ENCODE measurements at places on chromosomes 7 and 10.

GRCh38 chr10:126734015-126734414 is 63.5 kb upstream of the C10orf90 start:
- peak; percentile 7 for DNase-seq

- no peak for DNase-seq
These were observed 130.9 kb downstream of the MAD1L1 start for GRCh38 chr7:2101630-2102374.

- peak; percentile 13 for DNase-seq
These were observed 295.3 kb upstream of the KLF6 start for GRCh38 chr10:4080225-4080805.

DNA sequence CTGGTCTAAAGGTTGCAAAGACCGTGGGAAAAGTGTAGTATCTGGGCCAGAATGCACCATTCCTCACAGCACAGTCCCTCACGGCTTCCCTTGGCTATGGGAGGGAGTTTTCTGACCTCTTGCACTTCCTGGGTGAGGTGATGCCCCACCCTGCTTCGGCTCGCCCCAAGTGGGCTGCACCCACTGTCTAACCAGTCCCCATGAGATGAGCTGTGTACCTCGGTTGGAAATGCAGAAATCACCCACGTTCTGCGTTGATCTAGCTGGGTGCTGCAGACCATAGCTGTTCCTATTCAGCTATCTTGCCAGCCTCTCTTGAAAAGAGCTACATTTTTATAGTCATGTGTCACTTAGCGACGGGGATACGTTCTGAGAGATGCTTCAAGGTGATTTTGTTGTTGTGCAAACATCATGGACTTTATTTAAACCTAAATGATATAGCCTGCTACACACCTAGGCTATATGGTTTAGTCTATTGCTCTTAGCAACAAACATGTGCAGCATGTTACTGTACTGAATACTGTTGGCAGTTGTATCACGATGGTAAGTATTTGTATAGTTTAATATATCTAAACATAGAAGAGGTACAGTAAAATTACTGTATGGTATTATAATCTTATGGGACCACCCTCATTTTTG is 120.0 kb downstream of the PPP1R9A start:
- DNase-seq, result no peak

DNA sequence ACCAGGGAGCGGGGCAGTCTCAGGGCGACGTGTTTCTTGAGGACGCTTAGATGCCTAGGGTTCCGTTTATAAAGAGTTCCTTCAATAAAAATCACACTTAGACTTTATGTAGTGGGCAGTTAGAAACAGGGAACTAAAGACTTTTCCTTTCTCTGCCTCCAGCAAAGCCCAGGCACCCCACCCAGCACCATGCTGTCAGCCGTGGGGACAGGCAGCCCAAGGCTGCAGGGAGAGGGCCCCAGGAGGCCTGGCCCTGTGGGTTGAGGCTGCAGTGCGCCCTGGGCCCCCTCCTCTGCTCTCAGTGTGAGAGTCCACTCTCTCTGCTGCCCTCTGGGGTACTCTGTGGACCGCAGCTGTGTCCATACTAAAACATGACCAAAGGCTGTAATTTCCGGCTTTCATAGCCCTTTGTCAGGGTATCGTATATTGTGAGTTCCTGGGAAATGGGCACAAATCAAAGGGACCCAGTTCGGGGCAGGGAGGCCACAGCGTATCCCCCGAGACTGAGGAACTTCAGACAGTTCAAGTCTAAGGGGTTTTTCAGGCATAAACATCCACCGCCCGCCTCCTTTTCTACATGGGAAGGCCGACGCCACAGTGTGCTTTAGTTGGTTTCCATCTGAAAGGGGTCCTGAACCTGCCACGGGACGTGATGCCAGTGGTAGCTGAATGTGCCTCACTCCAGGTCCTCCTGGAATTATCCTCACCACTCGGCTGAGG is 59.7 kb downstream of the DNAJB6 start:
- DNase-seq, result no peak

GRCh38 chr7:134378562-134378961 is 61.8 kb upstream of the SLC35B4 start:
- no peak for DNase-seq

GRCh38 chr10:70255329-70256299 is 22.4 kb upstream of the PPA1 start:
- DNase-seq, result peak; percentile 68

DNA sequence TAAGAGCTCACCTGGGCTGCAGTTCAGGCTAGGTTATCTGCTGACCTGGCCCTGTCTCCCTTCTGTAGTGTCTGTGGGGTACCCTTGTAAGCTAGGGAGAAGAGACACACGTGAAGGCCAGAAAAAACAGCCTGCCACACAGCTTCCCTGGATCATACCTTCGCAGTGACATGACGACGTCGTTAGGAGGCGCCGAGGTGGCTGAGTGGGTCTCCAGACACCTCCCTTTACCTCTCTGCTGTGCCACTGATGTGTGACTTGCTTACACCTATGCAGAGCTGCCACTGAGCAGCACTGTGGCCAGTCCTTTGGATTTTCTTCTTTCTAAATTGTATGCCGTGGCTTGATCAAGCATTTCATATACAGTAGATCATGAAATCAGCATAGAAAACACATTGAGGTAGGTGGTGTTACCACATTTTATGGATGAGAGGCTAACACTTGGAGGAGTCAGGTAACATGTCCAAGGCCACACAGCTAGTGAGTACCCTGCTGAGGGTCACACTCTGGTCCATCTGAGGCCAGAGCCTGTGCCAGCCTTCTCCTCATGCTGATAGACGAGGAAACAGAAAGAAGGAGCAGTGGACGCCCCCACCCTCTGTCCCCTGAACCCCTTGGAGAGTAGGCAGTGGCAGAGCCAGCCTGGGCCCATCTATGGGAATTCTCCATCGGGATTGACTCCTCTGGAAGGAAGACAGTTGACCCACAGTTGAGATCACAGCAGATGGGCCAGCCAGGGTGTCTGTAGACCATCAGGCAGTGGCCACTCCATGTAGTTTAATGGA is 23.1 kb downstream of the HTRA1 start:
- no peak for DNase-seq

GRCh38 chr7:127644484-127644883 is 7.5 kb upstream of the SND1 start:
- no peak for DNase-seq

- DNase-seq, result peak; percentile 8
These were observed 186.1 kb upstream of the KAT6B start for GRCh38 chr10:74640134-74640921.

DNA sequence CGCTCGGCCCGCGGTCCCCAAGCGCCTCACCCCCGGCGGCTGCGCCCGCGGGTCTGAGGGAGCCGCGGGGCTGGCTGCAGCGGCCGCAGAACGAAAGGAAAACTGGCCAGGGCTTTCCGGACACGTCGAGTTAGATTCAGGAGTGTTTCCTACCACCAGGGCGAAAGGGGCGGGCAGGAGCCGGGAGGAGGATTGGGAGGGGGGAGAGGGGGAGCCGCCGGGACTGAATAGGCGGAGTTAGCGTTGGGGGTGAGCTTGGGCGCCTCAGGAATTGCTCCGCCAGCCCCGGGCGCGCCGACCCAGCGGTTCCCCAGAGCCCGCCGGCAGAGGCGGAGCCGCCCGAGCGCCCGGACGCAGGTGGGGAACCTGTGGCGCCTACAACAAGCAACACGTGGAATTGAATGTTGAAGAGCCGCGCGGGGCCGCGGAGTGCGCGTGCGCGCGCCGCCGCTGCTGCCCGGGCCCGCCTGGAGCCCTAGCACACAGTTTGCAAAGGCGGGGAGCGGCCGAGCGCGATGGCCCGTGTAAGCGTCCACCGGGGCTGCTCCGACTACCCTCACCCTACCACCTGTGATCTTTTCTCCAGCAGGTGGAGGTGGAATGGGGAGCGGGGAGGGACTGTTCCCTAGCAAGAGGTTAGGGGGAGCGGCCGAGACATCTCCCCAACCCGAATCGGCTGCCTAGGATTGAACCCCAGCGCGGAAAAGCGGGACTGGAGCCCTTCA is at the start of gene CADPS2:
CADPS2 (minus strand) TSS at position 104 of the 725 bp plus-strand sequence. CDS start 123 bp downstream, outside the sequence.
- DNase-seq, result peak; percentile 87

- no peak for DNase-seq
These were observed 1.6 kb upstream of the CADPS2 start for GRCh38 chr7:122887848-122888247.

DNA sequence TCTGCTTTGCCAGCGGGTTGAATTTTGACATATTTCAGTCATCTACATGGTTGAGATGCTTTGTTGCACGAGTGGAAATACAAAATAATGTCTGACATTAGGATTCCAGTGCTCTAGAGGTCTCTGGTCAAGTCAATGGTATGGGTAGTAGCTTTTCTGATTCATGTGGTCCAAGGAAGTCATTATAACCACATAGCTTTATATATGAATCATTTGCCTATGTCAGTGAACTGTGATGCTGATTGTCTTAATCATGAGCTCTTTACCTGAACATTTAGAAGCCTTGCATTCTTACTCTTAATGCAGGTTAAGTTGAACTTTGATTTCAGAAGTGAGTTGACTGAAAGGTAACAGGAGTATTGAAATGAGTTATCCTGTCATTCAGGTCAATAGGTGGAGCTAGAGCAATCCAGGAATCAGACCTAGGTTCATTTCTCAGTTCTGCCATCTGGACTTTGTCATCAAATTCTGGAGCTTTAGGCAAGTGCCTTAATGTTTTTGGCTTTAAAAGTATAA is 3.3 kb downstream of the MAPK8 start:
- DNase-seq, result peak; percentile 46

- DNase-seq, result peak; percentile 23
These were observed 39.7 kb upstream of the TEX47 start for GRCh38 chr7:88835147-88835728.

DNA sequence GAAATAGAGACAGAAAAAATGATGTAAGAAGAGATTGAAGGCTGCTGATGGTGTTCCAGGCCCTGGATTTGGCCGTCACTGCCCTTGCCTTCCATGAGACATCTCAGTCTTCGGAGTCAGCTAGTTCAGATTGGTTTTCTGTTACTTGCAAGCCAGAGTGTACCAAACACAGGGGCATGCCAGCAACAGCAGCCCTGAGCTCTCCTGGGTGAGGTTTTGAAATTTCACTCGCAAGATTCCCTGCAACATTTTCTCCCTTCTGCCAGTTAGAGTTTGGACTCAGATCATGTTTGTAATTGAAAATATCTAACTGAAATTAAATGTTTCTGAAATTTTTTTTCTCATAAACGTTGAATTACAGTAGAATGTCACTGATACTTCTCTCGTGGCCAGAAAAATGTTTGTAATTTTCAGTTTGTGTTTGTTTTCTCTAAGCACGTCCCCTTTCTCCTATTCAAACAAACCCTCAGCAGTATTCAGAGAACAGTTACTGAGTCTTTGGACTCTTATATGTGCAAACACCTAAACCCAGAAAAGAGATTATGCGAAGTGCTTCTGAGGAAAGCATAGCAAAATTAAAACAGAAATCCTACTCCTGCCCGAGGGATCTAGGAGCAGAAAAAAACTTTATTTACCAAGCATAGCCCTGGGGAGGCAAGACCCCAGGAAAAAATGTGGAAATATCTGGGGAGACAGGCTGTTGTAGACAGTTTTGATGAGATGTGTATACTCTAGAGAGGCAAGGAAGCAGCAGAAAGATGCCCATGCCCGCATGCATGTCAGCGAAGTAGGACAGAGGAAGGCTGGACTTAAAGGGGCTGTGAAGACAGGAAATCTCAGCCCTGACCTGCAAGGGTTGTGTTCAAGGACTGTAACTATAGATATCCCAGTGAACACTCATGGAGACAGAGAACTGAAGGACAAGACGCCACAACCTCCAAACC is 43.0 kb upstream of the NAMPT start:
- no peak for DNase-seq

GRCh38 chr7:10939237-10939910 is 34.3 kb upstream of the PHF14 start:
- DNase-seq, result no peak

GRCh38 chr10:89079961-89080360 is 89.4 kb downstream of the FAS start:
- DNase-seq, result no peak

DNA sequence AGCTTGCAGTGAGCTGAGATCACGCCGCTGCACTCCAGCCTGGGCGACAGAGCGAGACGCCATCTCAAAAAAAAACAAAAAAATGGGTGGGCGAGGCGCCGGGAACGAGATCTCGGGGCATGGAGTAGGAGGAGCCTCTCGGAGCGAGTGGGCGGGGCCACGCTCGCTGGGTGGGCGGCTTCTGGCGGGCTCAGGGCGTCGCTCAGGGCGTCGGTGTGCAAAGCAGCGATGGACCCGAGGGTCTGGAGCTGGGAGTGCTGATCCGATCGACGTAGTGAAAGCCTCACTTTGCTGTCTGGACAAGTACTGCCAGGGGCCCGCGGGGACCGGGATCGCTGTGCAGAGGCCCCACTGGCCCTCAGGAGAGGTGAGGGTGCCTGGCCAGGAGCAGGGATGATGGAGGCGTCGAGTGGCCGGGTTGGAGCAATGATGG is 22.6 kb upstream of the AMZ1 start:
- no peak for DNase-seq

DNA sequence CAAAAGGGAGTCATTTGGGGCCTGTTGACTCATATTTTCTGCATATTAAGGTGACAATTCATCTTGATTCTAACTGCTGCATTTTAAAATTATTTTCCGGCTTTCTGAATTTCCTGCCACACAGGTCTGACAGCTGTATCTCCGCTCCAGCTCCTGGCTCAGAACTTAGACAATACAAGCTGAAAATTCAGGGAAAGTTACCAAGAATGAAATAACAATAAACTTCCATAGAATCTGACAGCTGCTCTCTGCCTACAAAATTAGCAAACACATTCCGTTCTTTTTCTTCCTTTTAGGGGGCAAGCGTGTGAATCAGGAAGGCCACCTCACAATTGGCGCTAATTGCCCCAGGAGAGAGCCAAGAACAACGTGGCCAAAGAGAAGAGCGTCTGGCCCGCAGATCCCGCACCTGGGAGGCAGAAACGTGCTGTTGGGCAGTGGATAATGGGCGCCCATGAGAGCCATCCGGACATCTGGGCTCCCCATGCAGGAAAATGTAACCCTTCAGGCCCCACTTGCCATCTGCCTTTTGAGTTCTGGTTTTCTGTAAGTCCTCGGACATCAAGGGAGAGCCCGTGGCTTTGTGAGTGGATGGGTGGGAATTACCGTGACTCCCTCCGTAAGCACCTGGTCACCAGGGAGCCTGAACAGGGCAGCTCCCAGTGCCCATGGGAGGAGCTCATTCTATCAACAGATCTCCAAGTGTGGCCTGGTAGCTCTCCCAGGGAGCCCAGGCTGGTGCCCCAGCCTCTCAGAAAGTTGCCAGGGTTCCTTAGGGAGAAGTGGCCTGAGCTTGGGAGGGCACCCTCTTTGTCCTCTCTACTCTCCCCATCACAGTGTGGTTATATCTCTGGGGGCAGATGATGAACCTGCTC is 5.0 kb downstream of the CLRN3 start:
- DNase-seq, result no peak

GRCh38 chr10:43926875-43927406 is 278.3 kb upstream of the ZNF32 start:
- no peak for DNase-seq

- no peak for DNase-seq
These were observed 84.8 kb upstream of the FZD8 start for GRCh38 chr10:35726846-35727245.
